ENCODE measurements at places on chromosomes 2 and 18. TPM values are rescaled to one million over a fixed set of nuclear protein-coding genes. Genes with fewer than 3 reads are reported as not detected.

Gene CCDC141
- total RNA-seq, result 40.5 TPM

Gene DLX1
- total RNA-seq, result not detected

Gene DSG4
- total RNA-seq, result not detected

Gene HIBCH
- 24.3 TPM for total RNA-seq

Gene GAREM2
- 2.0 TPM for total RNA-seq

Gene RIT2
- not detected for total RNA-seq

Gene UGT1A4
- total RNA-seq, result not detected

Gene GATA6
- 22.1 TPM for total RNA-seq

Gene TBC1D8
- total RNA-seq, result 30.2 TPM

Gene NR4A2
- total RNA-seq, result 4.0 TPM

Gene UGT1A5
- 0.27 TPM for total RNA-seq

DNA sequence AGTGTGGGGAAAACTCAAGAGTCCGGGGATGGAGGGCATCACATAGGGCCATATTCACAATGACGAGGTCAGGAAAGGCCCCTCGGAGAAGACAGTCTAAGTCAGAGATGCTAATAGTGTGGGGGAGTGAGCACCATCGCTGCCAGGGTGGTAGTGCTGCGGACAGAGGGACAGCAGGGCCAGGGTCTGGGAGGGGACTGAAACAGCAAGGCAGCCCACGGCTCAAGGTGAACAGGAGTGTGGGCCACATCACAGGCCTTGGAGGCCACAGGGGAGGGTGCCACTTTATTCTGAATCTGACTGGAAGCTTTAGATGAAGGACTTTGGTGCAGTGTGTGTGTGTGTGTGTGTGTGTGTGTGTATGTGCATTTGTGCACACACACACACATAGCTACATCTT lies 130.9 kb upstream of the GLI2 start:
- DNase-seq, result peak; percentile 25

- no peak for DNase-seq
These were observed 407.1 kb downstream of the SPAG16 start for GRCh38 chr2:213691351-213691750.

GRCh38 chr2:216082805-216083204 lies 1.1 kb downstream of the TMEM169 start:
- peak; percentile 73 for DNase-seq

DNA sequence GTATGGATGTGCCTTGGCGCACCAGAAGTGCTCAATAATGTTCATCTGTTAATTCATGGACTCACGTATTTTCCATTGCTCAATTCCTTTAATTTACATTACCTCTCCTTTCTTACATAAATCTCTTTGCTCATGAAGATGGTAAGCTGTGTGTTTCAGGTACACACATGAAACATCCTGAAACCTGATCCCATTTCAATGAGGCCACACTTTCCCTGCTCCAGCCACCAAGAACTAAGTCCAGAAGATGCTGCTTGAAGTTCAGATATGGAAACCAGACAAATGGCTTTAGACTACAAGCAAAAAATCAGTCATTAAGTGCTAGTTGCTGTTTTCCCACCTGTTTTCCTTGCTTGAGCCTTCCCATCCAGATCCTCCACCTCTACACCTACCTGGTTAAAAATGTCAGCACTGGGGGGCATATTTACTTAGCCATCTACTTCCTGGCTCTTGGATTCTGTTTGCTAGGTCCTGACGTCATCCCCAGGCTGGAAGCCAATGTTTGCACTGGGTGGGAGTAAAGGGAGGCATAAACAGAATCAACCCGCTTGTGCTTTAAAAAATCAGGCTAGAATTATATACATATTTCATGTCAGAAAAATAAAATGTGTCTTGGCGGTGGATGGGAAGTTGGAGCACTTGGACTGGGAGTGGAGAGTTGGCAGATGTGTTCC lies 309.7 kb downstream of the OSR1 start:
- DNase-seq, result peak; percentile 79

- no peak for DNase-seq
These were observed 500.6 kb upstream of the MYT1L start for GRCh38 chr2:2831633-2832032.

GRCh38 chr2:196468394-196468793 lies 171.1 kb upstream of the CCDC150 start:
- no peak for DNase-seq

DNA sequence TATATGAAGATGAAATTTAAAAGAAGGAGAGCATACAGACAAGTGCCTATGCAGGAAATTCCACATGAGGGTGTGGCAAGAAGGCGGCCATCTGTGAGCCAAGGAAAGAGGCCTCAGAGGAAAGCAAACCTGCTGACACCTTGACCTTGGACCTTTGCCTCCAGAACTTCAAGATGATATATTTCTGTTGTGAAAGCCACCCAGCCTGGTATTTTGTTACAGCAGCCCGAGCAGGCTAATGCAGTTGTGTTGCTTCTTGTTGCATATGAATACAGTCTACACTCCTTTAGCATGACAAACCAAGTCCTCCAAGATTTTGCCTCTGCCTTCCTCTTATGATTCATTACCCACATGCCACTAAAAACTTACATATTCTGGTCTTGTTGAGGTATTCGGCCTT lies 374.8 kb upstream of the TRIB2 start:
- no peak for DNase-seq

DNA sequence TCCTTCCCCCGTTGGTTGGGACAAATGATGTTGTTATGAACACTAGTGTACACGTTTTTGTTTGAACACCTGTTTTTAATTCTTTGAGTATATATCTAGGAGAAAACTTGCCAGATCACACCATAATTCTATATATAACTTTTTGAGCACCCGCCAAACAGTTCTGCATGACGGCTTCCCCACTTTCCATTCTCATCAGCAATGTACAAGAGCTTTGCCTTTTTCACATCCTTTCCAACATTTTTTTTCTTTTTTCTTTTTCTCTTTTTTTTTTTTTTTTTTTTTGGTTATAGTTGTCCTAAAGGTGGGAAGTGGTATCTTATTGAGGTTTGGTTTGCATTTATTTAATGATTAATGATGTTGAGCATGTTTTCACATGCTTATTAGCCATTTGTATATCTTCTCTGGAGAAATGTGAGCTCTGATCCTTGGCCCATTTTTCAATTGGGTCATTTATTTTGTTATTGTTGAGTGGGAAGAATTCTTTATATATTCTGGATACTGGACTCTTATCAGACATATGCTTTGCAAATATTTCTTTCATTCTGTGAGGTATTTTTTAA lies 86.9 kb upstream of the ZC3H15 start:
- no peak for DNase-seq

DNA sequence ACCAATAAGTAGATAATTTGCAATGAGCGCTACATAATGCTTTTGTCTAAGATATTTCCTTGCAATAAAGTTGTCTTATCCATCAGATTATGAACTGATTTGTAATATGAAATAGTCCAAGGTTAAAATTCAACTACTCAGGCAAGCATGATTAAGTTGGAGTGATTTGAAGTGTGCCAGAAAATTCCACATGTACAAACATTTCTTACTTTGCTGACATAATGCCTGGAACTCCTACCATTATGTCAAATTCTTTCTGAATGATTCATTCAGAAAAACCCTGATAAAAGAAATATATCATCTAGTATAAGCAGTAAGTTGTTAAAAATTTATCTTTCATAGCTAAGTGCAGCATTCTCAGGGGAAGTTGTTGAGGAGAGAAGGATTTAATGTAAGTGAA lies 87.3 kb downstream of the CBLN2 start:
- no peak for DNase-seq

- no peak for DNase-seq
These were observed 154.0 kb downstream of the LDLRAD4 start for GRCh38 chr18:13372531-13372951.

- DNase-seq, result no peak
These were observed 6.5 kb upstream of the LGALSL start for GRCh38 chr2:64447317-64448040.

DNA sequence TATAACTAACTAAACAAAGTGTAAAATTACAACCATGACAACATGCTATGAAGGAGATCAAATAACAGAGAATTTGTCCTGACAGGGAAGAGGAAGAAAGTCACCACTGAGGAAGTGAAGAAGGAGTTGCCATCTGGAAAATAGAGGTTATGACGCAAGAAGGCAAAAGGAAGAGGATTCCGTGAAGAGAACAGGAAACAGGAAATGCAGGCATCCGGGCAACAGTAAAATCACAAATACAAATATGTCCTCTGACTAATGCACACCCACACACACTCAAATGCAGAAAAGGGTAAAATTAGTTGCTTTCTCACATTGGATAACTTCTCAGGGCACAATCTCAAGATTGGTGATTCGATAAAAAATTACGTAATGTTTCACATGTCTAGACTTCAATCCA lies 278.4 kb downstream of the TMX3 start:
- no peak for DNase-seq

DNA sequence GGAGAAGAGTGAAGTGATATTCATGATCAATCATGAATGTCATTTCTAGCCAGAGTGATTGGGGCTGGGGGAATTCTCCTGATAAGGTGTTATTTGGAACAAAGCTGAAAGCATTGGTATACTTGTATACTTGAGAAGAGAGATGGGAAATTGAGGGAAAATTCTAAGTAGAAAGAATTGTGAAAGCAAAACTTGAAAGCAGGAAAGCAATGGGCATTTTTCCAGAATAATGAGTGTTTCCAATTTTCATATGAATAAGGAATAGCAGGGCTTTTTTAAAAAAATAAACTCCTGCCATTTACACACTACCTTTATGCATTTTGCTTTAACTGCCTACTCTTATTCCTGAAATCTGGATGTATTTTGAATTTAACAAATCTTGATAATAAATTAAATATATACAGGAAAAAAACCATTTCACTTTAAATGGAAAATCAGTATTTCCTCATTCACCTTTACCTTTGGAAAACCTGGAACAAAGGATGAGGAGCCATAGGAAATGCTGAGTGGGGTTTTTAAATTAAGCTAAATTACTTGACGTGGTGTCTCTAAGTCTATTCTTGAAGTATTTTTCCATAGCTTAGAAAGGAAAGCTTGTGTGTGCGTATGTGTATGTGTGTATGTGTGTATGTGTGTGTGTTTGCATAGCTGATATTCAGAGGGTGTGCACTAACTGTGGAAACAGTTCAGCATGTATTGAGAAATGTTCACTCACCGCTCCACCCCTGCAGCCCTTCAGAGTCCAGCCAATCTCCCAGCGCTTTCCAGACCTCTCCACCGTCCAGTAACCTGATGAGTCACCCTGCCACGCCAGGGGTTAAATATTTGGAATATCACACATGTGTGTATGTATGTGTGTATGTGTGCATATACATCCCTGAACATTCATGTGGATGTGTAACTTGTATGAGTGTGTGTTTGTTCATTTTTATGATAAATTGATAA lies 427.3 kb downstream of the THSD7B start:
- no peak for DNase-seq

DNA sequence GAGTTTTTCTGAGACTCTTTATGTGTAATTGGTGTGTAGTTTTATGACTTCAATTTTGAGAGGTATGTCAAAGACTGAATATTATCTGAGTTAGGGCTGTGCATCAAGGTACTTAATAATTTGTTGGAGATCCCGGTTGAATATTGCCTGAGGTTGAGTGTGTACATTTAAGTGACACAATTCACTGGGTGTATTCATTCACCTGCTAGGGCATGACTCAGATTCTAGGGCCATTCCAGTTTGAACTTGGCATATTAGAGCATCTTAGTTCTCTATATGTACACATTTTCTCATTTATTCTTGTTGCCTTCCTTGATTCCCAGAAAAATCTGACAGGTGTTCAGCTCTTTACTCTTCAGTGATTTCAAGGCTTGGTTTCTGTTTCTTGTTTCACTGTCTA lies 12.5 kb downstream of the MAP4K4 start:
- DNase-seq, result no peak

DNA sequence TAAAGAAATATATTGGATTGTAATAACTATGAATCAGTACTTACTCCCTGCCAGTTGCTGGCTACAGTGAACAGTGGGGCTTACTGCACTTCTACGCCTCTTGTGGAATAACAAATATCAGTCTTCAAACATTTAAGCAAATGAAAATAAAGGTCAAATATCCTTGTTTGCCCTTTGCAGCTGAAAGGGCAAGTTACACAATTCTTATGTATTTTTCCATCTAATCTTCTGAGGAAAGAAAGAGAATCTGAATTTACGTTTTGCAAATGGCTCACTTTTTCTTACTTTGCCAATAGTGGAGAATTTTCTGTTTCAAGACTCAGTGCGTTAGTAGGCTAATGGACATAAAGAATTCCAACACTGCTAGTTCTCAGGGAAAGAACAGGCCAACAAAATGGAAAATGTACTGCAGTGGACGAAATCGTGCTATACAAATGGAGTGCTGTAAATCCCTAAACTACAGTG lies 157.2 kb upstream of the TMEM200C start:
- DNase-seq, result no peak

- no peak for DNase-seq
These were observed 275.2 kb downstream of the IRS1 start for GRCh38 chr2:226524381-226524843.

GRCh38 chr2:38155-38554 lies 8.2 kb downstream of the FAM110C start:
- no peak for DNase-seq

- no peak for DNase-seq
These were observed 96.6 kb upstream of the STK17B start for GRCh38 chr2:196268025-196268424.

DNA sequence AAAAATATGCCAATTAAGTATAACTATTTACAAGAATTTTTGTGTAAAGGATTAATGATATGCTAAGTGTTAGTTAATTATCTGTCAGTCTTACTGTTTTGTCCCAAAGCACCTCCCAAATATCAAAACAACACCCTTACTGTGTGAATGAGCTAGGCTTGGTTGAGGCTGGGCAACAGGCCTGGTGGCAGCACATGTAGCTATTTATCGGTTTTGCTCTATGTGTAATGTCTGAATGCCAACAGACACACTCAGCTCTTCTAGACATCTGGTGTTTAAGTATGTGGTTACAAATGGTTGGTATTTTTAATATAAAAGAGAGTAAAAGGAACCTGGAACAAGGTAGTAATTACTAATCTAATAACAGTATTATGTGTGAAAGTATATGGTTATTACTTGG lies 175.3 kb downstream of the RAB3GAP1 start:
- DNase-seq, result no peak

DNA sequence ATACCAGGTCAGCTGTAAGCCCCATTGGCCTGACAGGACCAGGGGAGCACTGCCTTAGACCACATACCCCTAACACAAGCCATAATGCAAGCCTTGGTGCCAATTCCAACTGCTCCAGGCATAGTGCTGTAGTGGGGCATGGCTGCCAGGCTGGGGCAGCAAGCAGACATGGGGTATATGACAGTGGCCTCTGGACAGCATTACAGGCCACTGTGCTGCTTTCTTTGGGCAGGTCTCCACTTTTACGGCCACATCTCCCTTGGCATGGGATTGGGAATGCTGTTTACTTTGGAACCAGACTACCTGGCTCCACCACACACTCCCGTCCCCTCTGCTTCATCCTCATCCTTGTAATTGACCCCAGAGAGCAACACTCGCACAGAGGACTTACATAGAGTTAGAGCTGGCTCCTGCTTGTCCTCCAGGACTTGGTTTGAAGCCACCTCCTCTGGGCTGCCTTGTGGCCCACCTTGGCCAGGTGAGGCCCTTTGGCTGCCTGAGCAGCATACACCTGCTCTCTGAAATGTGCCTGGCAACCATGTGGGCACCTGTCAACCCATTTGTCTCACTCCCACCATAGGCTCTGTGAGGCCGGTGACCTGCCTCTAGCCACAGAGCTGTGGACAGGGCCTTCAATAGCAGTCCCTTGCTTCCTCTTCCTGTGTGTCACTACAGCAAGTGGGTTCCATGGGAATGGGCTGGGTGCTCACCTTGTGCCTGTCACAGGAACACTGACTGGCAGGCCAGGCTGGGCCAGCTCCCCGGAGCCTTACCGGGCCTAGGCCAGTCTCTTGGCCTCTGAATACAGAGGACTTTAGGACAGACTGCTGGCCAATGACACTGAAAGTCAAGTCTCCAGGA lies 262.6 kb upstream of the HS6ST1 start:
- DNase-seq, result no peak
